RKO (cell line): ENCODE measurements at places on chromosomes 16 and 17.

GRCh38 chr17:40825599-40825998, 3.2 kb upstream of the KRT10 start:
- DNase-seq: no peak

DNA sequence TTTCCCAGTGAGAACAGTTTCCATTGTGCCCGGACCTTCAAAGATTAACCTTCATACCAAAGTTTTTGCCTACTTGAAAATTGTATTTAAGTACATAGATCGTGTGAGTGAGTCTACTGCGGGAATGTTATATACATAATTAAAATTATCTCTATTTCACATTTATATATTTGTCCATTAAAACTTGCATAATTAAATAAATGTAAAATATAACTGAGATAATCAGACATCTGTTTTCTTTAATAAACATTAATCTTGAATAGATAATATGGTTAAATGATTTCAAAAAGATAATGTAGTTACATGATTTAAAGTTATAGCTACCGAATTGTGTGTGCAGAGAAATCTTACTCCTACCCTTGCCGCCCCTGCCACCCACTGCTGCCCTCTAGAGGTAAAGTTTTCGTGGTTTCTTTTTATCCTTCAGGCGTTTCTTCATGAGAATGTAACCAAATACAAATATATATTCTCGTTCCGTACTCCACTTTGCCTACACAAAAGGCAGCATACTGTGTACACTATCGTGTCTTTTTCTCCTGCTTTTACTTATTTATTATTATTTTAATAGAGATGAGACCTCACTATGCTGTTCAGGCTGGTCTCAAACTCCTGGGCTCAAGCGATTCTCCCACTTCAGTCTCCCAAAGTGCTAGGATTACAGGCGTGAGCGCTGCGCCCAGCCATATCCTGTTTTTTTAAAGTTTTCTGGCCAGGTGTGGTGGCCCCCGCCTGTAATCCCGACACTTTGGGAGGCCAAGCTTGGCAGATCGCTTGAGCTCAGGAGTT, 35.6 kb downstream of the RPA1 start:
- DNase-seq: peak; percentile 44

GRCh38 chr16:64892835-64893785, 228.8 kb downstream of the CDH11 start:
- no peak for DNase-seq

GRCh38 chr16:76243620-76244019, 33.6 kb upstream of the CNTNAP4 start:
- DNase-seq: no peak

DNA sequence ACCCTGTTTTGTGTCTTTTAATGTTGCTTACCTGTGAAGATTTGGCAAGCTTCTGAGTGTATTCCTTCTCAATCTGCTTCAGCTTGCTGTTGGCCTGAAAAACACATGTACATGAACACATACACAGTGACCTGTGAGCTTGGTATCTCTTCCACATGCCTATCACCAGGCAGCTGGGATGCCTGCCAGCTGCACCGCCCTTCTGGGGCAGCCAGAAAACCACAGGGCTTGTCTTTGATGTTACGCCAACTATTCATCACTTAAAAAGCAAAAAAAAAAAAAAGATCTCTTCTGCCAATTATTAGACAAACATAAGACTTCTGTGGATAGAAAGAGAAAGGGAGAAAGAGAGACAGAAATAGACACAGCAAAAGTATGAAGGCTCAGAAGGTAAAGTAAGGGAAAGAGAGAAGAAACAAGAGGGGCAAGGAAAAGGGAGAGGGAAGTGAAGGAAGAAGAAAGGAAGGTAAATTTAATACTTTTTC, 189.2 kb upstream of the AXIN2 start:
- DNase-seq: peak; percentile 54

- DNase-seq: no peak
Observed at GRCh38 chr16:11101695-11102522, 154.1 kb downstream of the SOCS1 start.

- DNase-seq: no peak
Observed at GRCh38 chr16:17831330-17831729, 360.6 kb upstream of the XYLT1 start.

GRCh38 chr16:85279825-85280545, 167.7 kb upstream of the CIBAR2 start:
- no peak for DNase-seq

- DNase-seq: no peak
Observed at GRCh38 chr16:67881621-67882161, 3.0 kb upstream of the NRN1L start.

DNA sequence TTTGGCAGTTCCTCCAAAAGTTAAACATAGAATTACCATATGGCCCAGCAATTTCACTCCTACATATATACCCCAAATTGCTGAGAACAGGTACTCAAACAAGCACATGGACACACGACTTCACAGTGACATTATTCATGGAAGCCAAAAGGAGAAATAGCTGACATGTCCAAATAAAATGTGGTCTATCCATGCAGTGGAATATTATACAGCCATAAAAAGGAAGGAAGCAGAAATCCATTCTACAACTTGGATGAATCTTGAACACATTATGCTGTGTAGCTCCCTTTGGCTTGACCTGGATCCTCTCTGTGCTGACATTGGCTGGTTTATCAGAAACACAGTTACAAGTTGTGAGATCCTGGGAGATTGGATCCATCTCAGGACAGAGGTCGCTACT, 370.9 kb upstream of the EEF2KMT start:
- DNase-seq: no peak

DNA sequence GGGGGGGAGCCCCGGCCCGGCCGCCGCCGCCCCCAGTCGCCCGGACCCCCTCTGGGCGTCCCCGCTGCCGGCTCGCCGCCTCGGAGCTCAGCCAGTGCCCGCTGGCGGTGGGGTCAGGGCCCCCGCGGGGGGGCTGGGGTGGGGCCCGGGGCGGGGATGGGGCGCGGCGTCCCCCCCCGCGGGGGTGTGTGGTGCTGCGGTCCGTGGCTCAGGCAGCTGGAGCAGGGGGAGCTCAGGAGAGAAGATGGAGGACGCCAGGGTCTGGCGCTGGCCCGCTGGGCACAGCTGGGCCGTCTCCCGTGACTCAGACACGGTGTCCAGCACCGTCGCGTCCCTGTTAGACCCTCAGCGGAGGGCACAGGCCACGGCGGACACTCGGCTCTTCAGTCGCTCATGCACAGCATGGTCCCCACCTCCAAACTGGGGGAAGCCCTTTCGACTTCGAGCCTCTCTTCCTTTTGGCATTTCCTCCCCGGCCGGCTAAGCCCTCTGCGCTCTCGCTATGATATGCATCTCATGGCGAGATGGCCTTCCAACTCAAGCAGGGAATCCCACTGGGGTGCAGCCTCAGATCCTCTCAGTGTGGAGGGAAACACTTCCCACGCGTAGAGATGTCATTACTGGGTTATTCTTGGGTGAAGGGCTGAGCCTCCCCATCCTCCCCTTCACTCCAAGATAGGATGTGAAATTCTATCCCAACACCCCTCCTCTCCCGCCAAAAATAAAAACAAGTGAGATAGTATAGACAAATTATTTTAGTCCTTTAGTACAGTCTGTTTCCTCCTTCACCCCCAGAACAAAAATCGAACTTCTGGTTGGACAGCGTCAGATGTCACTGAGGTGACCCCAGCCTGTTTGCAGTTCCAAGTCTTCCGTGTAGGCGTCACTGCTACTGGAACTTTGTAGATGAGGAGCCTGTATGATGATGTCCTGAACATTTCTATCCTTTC, 522 bp upstream of the VEZF1 start:
- peak; percentile 81 for DNase-seq

GRCh38 chr16:15611610-15612009, 31.3 kb downstream of the MARF1 start:
- no peak for DNase-seq

- no peak for DNase-seq
Observed at GRCh38 chr16:52603015-52603414, 56.1 kb upstream of the TOX3 start.

DNA sequence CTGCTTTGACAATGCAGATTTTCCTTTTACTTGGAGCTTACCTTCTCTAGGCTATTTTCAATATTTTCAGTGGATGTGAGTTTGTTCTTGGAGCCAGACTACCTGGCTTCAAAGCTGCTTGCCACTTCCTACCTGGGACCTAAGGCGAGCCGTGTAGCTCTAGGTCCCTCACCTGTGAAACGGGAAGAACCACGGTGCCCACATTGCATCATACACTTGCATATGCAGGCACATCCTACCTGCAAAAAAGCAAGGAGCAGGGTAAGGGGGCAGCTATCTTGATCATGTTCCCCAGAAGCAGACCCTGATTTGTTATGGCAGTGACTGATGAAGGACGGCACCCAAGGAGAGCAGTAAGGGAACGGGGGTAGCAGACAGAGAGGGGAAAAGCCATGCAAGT, 27.0 kb upstream of the MPRIP start:
- no peak for DNase-seq

DNA sequence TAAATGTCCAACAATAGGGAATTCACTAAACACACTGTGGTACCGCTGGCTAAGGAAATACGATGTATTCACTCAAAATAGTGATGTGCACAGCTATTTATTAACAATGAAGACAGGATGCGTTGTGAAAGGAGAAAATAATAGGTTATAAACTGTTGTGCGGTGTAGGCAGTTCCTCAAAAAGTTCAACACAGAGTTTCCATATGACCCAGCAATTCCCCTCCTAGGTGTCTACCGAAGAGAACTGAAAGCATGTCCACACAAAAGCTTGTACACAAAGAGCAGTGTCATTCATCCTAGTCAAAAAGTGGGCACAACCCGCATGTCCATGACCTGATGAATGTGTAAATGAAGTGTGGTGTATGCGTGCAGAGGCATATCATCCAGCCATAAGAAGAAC, 1.2 kb upstream of the CES1 start:
- DNase-seq: no peak
